Urothelium cell line (cell line): ENCODE measurements at places on chromosomes 7 and 10.

DNA sequence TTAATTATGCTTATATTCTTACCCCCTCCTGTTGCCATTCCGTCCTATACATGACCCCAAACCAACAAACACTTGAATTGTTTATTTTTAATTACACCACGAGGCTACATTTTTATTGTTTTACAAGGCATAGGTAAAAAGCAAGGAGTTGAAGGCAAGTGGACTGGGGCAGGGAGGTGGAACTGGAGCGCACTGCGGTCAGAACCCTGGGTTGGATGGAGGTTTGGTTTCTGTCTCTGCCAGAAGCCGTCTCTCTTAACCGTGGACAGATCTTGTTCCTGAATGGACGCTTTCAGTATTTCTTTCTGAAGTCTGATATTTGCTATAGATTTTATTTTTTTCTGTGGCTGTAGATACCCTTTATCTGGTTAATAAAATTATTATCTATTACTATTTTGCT, 19.9 kb upstream of the IGFBP3 start:
- no peak for DNase-seq

DNA sequence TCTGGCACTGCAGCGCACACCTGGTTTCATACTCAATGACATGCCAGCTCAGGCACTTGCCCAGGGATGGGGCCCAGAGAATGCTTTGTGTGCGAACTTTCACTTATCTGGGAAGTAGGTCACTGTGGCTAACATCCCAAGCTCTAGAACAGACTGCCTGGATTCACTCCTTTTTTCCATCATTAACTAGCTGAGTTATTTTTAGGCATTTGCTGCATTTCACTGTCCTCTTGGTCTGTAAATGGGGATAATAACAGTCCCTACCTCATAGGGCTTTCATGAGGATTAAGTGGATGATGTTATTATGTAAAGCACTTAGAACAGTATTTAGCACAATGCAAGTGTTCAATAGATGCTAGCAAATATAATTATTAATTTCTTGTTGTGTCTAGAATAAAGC, 98.7 kb upstream of the DOCK1 start:
- no peak for DNase-seq

GRCh38 chr7:2468227-2468626, 8.0 kb downstream of the GRIFIN start:
- no peak for DNase-seq

DNA sequence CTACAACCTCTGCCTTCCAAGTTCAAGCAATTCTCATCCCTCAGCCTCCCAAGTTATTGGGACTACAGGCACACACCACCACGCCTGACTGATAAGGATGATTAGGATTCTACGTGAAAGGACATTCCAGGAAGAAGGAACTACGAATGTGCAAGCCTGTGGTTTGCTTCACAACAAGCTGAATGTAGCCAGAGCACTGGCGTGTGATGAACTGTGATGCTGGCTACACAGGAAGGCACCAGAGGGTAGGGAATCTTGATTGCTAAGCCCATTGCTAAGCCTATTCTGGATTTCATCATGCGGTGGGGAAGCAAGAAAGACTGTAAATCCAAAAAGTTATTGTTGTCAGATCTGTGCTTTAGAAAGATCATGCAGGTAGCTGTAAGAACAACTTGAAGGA, 72.3 kb upstream of the SRRM3 start:
- no peak for DNase-seq

GRCh38 chr7:132234711-132235110, 341.6 kb downstream of the PLXNA4 start:
- no peak for DNase-seq

GRCh38 chr7:66556549-66557213, 72.0 kb upstream of the KCTD7 start:
- no peak for DNase-seq

DNA sequence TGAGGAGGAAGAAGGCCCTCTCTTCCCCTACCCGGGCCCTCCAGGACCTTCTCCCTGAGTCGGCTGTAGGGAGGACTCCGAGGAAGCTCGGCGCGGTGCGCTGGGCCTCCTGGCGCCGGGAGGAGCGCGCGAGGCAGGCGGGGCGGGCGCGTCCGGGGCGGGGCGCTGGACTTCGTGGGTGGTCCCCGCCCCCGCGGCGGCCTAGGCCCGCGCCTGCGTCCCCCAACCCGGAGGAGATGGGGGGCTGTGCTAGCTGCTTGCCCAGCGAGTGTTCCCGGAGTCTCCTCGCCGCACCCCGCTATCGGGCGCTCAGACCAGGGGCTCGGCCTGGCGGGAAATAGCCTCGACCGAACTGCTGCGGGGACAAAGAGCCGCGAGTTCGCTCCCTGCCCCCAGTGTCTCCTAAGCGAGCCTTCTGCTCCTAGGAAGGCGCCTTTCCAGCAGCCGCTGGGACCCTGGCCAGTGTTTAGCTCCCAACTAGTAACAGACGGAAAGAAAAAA, 19.2 kb upstream of the SMO start:
- DNase-seq: no peak

DNA sequence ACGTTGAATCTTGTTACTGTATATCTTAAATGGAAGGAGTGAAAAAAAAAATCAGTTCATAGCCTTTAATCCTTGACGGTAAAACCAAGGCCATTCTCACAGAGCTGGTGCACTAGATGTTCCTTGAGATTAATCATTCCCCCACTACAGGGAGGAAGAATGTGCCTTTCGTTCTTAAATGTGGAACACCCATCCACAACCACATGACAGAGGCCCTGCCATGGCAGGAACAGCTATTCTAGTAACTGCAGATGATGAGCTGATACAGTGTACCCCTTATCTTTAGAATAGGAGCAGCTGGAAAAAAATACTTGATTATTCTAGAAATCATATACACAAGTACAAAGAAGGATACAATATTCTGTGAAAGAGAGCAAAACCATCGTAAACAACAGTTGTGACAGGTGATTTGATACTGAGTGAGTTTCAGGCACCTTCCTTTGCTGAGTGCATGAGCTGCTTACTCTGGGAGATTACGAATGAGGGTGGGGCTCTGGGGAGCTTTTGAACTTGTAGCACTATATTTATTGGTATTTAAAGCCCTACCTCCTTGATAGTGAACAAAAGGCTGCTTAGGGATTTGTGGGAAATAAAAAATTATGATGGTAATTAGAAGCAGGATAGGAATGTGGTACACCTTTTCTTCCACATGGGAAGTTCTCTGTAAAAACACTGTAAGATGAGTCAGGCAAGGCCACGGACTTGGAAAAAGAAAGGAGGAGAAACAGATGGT, 244.4 kb upstream of the SLC26A5 start:
- no peak for DNase-seq

DNA sequence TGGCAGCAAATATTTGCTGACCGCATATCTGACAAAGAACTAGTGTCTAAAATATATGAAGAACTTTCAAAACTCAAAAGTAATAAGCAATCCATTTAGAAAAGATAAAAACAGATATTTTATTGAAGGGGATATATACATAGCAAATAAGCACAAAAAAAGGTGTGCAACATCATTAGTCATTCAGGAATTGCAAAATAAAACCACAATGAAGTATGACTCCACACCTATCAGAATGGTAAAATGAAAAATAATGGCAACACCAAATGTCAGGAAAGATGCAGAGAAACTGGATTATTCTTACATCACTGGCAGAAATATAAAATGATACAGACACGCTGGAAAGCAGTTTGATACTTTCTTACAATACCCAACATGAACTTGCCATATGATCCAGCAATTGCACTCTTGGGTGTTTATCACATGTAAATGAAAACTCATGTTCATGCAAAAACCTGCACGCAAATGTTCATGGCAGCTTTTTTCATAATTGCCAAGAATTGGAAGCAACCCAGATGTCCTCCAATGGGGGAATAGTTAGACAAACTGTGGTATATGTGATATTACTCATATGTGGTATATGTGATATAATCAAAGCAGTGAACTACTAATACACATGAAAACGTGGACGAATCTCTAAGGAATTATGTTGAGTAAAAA, 645.5 kb downstream of the GRID1 start:
- DNase-seq: no peak

DNA sequence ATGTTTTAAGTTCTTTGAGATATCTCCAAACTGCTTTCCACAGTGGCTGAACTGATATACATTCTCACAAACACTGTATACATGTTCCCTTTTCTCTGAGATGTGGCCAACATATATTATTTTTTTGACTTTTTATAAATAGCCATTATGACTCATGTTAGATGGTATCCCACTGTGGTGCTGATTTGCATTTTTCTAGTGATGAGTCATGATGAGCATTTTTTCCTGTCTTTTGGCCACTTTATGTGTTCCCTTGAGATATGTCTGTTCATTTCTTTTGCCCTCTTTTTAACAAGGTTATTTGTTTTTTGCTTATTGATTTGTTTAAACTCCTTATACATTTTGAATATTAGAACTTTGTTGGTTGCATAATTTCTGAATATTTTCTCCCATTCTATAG, 1055.1 kb downstream of the NXPH1 start:
- peak; percentile 27 for DNase-seq

DNA sequence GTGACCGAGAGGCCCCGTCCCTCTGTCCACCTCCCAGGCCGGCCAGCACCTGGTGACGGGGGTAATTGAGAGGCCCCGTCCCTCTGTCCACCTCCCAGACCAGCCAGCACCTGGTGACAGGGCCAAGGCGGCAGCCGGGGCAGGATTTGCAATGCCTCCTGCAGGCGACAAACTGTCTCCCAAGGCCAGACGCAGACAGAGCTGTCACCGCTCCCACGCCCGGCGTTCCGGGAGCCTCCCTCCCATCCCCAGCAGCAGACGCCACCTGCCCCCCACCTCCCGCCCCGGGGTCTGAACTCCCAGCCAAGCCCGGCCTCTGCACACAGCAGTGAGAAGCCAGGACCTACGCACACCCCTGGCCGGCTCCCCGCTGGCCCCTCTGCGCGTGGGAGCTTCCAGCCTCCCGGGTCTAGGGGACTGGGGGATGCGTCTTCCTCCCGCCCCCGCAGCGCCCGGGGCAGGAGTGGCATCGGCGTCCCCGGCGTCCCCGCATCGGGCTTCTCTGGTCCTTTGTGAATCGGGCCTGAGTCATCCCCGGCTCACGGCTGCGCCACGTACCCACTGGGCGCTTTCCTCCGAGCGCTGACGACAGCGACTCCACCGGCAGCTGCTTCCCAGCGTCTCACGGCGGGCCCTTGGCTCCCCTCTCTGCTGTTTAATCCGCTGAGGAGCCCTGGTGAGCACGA, 95.1 kb upstream of the DIP2C start:
- peak; percentile 48 for DNase-seq

- DNase-seq: no peak
Observed at GRCh38 chr10:5975641-5976473, 1.5 kb downstream of the IL15RA start.

DNA sequence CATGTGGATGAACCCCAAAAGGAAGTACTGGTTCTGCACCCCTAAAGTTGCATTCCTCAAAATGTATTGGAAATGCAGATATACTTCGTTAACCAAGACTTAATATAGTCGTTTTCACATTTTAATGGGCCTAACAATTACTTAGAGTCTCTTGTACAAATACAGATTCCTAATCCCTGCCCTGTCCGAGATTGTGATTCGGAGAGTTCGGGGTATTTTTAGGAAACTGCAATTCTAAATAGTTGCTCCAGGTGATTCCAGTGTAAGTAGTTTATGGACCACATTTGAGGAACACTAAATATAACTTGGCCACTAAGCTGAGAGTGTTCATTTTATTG, 830 bp downstream of the TRUB1 start:
- DNase-seq: no peak

- no peak for DNase-seq
Observed at GRCh38 chr7:71393661-71394060, 261.7 kb downstream of the GALNT17 start.

DNA sequence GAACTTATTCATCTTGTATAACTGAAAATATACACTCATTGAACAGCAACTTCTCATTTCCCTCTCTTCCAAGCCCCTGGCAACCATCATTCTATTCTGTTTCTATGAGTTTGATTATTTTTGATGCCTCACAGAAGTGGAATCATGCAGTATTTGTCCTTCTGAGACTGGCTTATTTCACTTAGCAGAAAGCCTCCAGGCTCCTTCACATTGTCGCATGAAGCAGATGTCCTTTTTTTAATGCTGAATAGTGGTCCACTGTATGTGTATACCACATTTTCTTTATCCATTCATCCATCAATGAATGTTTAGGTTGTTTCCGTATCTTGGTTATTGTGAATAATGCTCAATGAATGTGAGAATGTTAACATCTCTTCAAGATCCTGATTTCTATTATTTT, 238.2 kb upstream of the KLF14 start:
- no peak for DNase-seq

DNA sequence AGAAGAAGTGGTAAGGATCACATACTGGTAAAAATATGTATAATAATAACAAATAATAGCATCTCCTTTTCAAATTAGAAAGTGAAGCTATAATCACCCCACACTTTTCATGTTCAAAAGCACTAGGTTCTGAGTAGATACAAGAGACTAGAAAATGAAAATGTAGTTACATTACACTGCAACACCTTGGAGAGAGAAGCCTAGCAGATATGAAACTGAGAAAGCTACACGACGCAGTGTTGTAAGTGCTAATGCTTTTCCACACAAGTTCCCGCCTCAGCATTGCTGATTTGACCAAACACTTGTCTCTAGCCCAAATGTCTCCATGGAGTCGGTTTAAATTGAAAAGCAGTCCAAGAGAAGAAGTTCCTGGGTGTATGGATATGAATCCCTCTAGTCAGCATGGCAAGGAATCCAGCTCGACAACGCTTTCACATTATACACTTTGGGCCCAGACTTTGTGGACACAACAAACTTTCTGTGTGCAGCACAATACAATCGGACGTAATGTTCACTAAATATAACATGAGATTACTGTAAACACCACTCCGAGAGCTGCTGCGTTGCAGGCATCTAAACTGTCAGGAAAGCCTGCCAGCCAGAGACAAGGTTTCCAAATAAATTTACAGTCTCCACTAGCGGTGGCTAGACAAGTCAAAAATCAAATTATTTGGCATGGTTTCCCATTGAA, 1.7 kb downstream of the PDE1C start:
- DNase-seq: no peak

DNA sequence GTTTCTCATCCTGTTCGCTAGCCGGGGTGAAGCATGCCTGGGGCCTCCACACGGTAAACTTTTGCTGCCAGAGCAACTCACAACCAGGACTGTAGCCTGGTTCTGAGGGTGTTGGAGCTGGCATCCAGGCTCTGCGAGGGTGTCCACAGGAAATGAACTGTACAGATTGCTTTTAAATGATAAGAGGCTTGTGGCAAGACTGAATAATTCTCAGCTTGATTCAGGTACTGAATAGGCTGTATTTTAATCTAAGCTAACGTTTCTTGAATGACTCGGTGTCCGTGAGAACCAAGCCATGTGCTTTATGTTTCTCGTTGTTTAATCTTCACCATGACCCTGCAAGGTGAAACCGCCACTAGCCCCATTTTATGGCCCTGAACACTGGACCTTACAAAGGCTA, 49.3 kb downstream of the EEPD1 start:
- no peak for DNase-seq

- no peak for DNase-seq
Observed at GRCh38 chr7:47792521-47793121, 155.6 kb downstream of the PKD1L1 start.
